CD4-positive, alpha-beta T cell treated with Interleukin-2 at 100 ng/mL for 4 hours (primary cell): ENCODE measurements at places on chromosomes 6 and 20.

DNA sequence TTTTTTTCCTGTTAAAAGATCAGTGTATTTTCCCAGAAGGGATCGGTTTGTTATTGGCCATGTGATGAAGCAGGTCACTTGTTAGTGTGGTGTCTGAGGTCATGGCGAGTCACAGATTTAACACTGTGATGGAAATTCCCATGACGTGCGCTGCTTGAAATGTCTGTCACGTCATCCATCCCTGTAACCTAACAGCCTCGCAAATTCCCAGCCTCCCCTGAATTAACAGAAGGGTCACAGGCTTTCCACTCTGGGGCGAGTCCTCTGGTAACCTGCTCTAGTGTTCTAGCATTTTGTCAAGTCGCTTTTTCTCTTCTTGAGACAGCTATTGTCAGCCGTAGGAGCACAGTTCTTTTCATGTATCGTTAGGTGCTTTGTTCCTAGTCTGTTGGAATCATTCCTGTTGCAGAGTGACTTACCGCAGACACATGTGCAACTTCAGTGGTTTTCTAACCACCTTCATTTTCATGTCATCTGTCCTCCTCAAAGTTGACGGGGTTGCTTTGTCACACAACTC is 137.2 kb downstream of the MAP3K4 start:
- peak; percentile 17 for DNase-seq

DNA sequence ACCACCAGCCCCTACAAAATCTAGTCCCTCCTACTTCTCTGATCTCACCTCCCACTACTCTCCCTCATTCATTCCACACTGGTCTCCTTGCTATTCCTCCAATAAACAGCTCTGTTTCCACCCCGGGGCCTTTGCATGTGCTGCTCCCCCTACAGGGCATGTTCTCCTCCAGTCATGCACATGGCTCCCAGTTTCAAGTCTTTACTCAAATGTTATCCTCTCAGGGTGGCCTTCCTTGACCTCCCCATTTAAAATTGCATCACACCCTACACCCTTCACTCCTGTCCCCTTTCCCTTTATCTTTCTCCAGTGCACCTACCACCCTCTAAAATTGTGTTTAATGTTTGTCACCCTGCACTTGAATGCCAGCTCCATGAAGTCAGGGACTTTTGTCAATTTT is 174.5 kb downstream of the MRPL14 start:
- DNase-seq, result no peak

- DNase-seq, result no peak
Measured at GRCh38 chr6:107744927-107745326, 79.2 kb downstream of the SCML4 start.

DNA sequence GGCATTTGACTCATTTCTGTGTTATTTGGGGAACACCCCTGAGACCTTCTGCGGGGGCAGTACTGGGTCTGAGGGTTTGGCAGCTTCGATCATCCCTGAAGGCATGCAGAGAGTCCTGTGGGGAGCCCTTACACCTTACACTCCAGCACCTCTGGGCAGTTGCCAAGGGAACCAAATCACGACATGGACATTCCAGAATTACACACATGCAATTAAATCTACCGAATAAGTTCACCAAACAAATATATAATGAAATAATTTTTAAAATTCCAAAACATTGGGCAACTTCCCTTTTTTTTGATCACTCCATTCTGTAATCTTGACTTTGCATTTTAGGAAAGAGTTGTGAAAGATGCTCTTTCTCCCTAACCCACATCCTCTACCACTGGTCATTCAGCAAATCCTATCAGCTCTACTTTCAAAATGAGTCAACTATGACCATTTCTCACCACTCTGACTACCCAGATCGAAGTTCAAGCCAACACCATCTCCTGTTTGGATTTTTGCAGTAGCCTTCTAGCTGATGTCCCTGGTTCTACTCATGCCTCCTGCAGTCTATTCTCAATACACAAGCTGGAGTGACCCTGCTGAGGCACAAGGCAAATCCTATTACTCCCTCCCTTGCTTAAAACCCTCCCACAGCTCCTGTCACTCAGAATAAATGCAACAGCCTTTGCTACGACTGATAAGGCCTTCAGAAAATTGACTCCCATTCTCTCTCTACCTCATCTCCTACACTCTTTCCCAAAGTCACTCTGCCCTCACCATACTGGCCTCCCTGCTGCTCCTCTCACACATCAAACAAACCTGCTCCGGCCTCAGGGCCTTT is 533.3 kb downstream of the HACE1 start:
- no peak for DNase-seq

- no peak for DNase-seq
Measured at GRCh38 chr6:64230530-64230929, 594.9 kb downstream of the PHF3 start.

- no peak for DNase-seq
Measured at GRCh38 chr6:150902142-150902776, 36.8 kb downstream of the MTHFD1L start.

GRCh38 chr20:14544688-14545087 is 207.3 kb upstream of the FLRT3 start:
- no peak for DNase-seq

- no peak for DNase-seq
Measured at GRCh38 chr6:16230953-16231352, 7.4 kb upstream of the GMPR start.

GRCh38 chr6:156010-156409 is 136.3 kb upstream of the DUSP22 start:
- DNase-seq, result no peak

DNA sequence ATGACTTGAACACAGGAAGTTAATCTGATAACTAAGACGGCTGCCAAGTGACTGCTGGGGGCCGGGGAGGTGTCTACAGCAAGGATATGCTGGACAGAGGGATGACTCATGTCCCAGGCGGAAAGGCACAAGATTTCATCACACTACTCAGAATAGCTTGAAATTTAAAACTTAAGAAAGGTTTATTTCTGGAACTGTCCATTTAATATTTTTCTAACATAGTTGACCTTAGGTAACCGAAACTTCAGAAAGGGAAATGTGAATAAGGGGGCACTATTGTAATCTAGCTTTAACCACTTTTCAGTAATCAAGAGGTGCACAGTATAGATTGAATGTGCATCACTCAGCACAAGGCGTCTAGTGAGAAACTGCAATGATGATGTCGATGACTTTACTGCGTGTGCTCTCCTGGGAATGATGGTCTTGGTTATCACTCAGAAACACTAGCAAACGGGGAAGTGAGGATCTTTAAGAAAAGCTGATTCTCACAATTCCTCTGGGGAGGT is 171.5 kb downstream of the QKI start:
- DNase-seq, result no peak

GRCh38 chr20:5729348-5729747 is 20.9 kb upstream of the SHLD1 start:
- DNase-seq, result no peak

- DNase-seq, result peak; percentile 66
Measured at GRCh38 chr6:7137335-7138045, 29.7 kb downstream of the RREB1 start.

GRCh38 chr20:38604873-38605303 is 3.3 kb downstream of the ARHGAP40 start:
- no peak for DNase-seq

DNA sequence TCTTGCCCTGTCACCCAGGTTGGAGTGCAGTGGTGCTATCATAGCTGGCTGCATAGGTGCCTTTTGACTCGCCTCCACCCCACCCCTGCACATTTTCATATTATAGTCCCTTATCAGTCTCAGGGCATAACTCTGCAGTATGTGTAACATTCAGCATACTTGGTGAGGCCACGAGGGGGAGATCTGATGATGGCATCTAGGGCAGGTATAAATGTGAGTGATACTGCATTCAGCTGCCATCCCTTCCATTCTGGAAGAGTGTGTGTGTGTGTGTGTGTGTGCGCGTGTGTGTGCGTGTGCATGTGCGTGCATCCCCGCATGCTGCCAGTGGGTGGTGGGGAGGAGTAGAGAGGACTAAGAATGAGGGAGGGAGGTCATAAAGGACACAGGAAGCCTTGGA is 81.4 kb downstream of the JARID2 start:
- peak; percentile 30 for DNase-seq

DNA sequence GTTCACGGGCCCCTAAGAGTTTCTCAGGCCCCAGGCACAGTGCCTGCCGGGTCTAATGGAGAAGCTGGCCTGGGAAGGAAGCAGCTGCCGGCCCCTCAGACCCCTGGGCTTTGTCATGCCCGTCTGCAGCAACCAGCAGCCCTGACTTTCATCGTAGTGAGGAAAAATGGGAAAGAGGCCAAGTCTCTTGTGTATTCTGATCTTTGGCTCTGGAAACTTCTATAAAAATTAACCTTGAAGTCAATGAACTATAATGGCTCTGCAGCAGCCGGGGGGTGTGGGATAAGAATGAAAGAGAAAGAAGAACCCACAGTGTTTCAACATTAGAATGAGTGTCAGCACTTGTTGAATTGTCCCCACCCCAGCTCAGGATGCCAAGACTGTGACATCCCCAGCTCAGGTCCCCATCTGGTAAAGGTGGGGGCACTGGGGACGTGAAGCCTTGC is 12.9 kb downstream of the TGM2 start:
- no peak for DNase-seq

DNA sequence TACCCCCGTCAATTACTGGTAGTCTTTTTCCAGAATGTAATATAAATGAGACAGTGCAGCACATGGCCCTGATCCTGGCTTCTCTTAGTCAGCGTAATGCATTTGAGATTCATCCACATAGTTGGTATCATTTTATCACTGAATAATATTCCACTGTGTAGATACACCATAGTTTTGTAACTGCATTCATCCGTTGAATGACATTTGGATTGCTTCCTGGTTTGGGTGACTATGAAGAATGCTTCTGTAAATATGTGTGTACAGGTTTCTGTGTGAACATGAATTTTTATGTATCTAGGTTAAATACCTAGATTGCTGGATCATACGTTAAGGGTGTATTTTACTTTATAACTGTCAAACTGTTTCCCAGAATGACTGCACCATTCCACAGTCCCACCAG is 62.6 kb upstream of the STMND1 start:
- no peak for DNase-seq

DNA sequence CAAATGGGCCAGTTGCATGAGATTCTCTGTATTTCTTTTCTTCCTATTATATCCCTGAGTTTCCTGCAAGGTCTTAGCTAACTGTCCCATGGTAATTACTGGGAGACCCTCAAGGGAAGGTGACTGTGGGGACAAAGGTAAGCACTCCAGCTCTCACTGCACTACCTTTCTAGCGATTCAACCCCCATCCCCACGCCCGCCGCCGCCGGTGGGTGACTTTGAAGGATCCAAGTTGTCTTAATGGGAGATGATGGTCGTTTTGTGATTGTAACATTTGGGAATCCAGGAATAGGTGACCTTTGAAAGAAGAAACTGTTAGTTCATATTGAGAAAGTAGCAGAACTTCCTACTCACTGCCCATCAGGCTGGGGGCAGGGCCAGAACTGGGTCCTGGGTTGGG is 265.5 kb downstream of the LRFN2 start:
- no peak for DNase-seq

DNA sequence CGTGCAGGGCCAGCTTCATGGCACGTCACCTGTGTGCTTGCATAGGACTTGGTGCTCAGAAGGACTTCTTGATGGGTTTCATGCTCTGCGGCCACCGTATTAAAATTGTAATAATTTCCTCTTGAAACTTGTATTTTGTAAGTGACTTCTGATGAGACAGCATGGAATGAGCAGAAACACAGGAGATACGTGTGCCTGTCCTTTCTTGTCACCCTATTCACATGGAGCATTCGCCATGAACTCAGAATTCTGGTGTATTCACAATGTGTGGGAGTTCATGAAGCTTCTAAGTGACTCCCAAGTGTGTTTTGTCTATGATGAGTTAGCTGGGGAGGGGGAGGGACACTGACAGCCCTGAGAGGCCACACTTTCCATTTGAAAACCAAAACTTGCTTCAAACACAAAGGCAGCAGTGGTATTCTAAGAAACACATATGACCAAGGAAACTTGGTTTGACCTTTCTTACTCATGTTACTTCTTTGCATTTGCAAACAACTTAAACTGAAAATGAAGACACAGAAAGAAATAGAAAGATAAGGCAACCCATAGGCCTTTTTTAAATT is 92.1 kb upstream of the NEDD9 start:
- peak; percentile 49 for DNase-seq

DNA sequence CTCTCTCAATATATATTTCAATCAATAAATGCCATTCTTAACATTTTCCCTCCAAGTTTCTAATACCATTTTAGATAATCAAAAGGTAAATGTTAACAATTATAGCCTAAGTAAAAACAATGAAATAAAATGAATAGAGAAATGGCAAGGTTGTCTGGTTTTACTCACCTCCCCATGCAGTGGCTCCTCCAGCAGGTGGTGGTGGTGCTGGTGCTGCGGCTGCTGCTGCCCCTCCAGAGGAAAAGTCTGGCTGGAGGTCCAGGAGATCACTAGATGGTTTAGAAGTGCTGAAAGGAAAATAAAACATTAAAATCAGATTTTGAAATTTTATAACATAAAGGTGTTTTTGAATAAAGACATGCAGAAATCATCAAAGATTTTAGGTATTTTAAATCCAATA is 93.2 kb downstream of the PRSS35 start:
- no peak for DNase-seq

DNA sequence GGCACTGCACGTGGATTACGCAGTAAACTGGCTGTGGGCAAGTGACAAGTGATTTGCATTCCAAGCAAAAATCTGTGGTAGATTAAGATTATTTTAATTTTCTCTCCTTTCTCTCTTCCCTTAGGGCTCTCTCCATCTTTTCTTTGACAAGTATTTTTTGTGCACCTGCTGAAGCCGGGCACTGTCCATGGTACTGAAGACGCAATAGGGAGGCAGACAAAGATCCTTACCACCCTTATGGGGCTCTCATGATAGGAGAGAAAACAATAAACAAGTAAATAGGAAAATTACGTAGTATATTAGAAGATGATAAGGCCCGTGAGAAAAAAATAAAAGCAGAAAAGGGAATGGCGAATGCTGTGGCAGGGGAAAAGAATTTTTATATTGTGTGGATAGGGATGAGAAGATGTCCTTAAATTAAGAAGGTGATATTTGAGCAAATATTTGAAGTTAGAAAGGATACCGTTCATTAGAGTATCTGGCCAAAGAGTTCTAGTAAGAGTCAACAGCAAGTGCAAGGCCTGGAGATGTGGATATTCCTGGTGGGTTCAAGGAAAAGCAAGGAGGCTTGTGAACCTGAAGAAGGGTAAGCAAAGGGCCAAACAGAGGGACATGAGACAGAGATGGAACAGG is 146.0 kb downstream of the LAMP5 start:
- DNase-seq, result no peak

DNA sequence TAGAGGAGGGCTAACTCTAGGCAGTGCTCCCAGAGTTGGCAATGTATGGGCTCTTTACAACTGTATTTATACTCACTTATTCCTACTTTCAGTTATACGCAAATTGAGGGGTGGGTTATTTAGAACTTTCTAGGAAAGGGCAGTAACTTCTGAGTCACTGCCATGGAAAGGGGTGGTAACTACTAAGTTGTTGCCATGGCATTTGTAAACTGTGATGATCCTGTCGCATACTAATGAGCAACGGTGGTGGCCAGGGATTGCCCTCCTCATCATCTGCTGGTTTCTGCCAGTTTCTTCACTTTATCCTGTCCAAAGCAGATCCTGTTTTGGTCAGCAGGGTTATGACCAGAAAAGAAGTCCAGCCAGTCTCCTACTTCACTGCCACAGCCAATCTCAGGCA is 95.5 kb upstream of the PTPRT start:
- DNase-seq, result no peak
